ENCODE measurements at places on chromosomes 5 and 9.
A peak's percentile ranks its signal among the peaks of the same experiment; 100 is the strongest.

DNA sequence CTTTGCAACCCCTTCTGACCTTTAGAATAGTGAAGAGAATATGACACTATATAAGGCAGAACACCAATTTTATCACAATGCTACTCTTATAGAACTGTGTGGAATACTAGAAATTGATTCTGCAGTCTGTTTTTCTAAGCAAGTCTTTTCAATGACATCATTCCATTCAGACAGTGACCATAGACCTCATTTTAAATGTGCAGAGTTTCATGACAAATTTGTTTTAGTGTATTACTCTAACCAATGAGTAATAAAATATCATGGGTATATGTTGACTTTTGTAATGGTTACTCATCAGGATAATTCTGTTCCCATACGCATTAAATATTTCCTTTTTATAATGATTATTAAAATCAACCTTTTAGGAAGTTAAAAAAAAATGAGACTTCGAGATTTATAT lies 219.9 kb downstream of the COX7C start:
- DNase-seq = no peak

GRCh38 chr9:38359689-38360385 lies 32.7 kb upstream of the ALDH1B1 start:
- no peak for DNase-seq

GRCh38 chr9:81211741-81212140 lies 477.6 kb downstream of the TLE1 start:
- DNase-seq = no peak

- no peak for DNase-seq
These were observed 30.9 kb upstream of the RGMB start for GRCh38 chr5:98742396-98743073.

- DNase-seq = no peak
These were observed 196.6 kb downstream of the GNA14 start for GRCh38 chr9:77451507-77451906.

DNA sequence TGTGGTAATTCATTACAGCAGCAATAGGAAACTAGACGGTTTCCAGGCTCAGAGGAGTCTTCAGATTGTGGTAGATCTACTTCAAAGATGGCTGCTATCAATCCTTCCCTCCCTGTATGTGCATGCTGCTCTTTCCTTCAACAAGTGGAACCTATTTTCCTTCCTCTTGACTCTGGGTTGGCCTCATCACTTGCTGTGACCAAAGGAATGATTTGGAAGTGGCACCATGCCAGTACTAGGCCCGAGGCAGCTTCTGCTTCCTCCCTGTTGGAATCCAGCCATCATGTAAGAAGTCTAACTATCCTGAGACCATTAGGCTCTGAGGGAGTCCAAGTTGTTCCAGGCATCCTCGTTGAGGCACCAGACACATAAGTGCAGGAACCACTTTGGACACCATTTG lies 46.5 kb upstream of the MCTP1 start:
- no peak for DNase-seq

DNA sequence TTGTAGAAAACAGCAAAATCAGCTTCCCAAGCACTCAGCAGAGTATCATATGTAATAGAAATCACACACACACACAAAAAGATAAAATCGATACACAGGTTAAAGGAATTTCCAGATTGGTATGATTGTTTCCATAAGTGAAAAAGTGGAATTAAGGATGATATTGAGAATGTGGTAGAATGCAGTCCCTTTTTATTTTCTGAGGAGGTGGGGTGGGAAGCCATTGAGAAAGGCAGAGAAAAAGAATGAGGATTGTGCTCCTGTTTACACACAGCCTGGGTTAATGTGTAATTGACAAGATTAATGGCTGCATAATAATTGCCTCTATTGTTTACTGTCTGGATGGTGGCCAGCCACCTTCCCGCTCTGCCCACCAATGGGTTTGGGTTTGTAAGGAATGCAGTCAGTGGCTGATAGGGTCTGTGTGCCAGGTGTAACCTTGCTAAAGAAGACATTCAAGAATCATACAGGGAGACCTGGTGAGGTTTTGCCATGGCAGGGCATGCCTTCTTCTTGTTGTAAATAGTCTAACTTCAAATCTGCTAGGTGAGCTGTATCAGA lies 177.2 kb upstream of the MAP3K1 start:
- DNase-seq = no peak

DNA sequence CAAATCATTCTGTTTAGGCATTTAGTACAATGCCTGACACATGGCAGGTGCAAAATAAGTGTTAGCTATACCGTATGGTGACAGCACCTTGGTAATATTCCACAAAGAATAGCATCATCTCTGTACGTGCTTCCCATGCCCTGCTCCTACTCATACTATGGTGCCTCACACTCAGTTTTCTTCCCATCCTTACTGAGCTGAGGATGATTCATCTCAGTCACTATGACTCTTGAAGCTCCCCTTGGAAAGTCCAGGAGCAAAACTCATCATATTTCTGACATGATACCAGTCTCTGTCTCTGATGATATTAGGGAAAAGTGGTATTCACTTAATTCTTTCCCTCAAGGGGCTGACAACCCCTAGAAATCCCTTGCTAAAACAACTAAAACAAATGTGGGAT lies 423.3 kb downstream of the EFNA5 start:
- DNase-seq = peak; percentile 41

DNA sequence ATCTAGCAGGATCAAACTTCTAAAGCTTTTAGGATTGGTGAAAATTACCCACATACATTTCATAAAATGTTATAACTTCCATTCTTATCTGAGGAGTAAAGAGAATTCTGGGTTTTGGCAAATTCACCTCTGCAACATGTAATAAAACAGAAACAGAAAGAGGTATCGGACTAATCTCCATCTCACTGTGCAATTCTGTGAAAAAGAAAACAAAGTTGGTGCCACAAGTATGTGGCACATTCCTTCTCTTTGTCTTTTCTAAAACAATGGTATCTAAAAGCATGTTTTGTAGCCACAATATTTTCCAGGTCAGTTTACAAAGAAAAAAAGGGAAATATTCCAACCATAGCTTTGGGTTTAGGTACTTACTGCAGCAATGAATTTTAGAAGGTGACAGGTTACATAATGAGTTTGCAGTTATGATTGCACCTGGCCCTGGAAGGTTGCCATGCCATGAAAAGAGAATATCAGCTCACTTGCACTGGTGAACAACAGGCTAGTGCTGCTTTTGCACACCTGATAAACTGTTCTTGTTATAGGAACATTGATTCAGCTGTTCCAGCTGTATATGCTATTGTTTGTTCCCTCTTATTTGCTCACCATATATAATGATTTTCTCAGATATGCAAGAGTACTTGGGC lies 491.3 kb upstream of the MEF2C start:
- DNase-seq = no peak

- DNase-seq = no peak
These were observed 148.1 kb downstream of the RGS3 start for GRCh38 chr9:113611461-113612215.

- DNase-seq = peak; percentile 39
These were observed 58.8 kb downstream of the MTRR start for GRCh38 chr5:7927466-7928375.

GRCh38 chr9:93826209-93826608 lies 128.9 kb downstream of the BARX1 start:
- no peak for DNase-seq

DNA sequence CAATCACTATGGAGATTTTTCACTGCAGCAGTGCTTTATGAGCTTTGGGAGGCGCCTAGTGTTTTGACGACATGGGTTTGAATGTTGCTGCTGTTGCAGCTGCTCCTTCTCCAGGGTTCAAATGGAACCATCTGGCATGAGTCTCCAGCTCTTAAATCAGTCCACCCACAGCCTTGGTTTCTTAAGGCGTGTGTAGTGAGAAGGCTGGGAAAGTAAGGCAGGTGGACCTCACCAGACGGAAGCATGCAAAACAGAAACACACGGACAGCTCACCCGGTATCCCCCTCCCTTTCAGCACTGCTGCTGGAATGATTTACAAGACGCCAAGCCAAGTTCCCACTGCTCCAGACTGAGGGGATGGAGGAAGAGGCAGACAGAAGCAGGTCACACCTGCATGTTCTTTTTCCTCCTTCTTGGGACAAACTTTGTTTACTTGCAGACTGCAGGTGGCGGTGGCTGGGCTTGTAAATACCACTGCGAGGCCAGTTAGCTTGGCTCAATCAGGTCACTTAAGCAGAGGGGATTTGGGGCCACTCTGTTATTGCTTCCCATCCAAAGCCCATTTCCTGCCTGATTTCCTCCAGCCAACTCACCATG lies 47.4 kb downstream of the ADAM19 start:
- DNase-seq = no peak

- DNase-seq = no peak
These were observed 9.2 kb upstream of the CFAP95 start for GRCh38 chr9:69811351-69811868.

DNA sequence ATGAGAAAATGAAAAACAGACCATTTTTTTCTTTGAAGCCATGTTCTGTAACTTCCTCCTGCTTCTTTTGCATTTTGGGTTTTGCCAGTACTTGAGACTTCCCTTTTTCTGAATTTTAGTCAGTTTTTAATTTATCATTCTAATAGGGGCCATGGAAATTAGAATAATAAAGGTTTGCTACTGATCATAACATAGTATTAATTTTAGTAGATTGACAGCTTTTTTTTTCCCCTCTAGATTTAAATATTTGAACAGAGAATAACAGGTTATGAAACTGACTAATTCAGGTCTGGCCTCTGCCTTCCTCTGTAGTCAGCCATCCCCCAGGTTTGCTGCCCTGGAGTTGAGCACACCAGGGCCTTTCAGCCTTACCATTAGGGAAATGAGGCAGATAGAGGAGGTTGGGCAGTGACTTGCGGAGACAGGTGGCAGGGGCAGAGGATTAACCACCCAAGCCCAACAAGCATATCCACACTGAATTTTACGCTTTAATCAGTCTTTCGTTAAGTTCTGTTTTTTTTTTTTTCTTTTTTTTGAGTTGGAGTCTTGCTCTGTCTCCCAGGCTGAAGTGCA lies 80.1 kb upstream of the TNFAIP8 start:
- DNase-seq = no peak

DNA sequence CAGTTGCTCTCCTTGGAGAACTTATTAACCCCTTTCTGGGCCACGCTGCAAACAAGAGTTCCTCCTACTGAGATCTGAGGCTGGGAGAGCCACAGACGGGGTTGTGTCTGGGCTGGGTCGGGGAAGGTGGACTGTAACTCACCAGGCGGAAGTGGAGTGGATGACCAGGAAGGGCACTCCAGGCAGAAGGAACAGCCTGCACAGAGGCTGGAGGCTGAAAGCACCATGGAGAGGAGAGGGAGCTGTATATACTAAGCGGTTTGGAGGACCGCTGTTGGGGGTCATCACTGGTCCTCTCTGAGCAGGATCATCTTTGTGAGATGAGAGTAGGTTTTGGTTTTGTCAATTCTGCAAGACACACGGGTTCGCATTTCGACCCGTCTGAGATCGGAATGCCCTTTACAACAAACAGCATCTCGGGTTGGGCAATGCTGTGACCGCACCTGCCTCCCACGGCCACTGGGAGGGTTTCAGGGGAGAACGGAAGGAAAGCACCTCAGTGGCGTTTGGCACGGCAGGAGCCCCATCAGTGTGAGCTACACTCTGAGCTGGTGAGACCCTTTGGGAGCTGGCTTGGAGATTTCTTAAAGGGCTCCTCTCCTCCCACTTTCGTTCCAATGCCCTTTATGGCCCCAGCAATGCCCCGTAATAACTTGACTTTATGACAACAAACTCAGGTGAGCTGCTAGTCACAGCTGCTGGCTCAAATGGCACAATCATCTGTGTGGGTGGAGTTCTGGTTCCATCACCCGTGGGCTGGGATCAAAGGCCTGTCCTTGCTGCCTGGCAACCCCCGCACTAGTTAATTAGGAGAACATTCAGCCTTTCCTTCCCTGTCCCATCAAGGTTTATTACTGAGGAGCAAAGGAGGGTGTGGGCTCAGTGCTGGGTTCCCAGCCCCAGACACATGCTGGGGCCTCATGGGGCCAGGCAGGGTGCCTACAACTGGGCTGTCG lies 18.7 kb upstream of the NEURL1B start:
- no peak for DNase-seq

- peak; percentile 32 for DNase-seq
These were observed 304.0 kb downstream of the PJA2 start for GRCh38 chr5:109105631-109106267.
